Caki2 (cell line): ENCODE measurements at places on chromosomes 1 and 21.

DNA sequence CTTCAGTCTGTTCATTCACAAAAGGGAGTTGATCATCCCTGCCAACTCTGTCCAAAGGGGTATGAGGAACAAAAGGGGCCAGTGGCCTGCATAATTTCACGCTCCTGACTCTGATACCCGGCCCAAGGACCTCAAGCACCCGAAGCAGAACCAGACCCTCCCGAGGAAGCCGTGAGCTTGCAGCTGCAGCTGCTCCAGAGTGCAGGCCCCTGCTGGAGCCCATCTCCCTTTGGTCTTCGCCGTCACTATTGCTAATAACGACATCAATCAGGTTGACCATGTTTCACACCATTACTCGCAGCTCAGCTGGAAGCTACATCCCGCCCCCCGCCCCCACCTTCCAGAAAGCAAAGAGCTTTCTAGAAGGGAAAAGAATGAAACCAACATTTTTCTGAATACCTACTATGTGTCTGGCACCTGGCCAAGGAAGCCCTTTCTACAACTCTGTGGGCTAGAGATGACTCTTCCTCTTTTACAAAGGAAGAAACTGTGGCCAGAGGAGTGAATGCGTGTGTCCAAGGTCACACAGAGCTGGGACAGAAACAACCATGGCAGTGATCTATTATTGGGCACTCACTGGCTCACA lies 5.5 kb downstream of the NKAIN1 start:
- DNase-seq = no peak

GRCh38 chr1:56396581-56396980 lies 182.8 kb downstream of the PLPP3 start:
- DNase-seq = no peak

DNA sequence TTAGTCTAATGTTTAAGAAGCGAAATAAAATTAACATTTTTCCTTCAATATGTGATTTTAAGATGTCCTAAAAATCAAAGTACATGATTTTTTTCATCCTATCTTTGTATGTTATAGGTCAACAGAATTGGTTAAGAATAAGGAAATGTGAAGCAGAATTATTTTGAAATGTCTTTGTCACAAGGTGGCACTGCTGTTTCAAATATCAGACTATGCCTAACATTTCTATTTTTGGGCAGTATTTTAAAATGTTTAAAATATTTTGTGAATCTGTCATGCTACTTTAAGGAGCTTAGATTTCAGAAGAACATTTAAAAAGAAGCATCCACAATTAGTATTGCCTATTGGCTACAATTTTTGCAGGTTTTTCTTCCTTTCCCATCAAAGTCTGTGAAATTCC lies 38.7 kb downstream of the AMY1C start:
- DNase-seq = no peak

DNA sequence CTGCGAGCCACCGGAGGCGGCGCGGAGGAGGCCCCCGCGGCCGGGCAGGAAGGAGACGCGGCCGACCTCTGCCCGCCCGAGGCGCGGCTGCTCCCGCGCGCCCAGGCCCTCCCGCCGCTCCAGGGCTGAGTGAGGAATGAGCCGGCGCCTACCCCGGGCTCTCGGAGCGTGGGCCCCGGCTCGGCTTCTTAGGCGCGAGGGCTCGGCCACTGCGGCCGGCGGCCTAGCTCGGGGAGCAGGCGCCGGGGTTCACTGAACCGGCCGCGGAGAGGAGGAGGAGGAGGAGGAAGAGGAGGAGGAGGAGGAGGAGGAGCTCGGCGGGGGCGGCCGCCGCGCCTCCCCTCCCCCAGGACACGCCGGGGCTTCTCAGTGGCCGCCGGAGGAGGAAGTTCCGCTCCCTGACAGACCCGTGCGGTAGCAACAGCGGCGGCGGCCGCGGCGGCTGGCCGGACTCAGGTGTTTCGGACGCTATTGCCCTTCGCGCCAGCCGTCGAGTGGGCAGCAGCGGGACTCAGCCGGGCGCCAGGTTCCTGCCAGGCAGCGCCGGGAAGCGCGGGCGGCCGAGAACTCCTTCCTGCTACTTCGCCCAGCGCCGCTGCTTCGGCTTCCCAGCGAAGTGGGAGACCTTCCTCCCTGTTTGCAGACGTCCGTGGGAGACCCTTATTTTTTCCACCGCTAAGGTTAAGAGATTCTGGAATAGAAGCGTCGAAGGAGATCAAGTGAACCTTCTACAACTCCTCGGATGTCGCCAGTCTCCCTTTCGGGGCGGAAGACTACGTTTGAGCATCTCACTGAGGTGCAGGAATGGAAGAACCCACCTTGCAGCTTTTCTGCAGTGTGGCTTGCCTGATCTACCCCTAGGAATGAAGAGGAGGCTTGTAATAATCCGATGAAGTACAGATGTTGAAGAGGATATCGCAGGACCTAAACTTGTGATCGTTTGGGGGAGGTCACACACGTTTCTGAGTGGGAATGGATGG lies at the start of gene MAN1A2:
MAN1A2 (plus strand) TSS at position 404 of the 980 bp plus-strand sequence. CDS start 735 bp downstream, outside the sequence.
- peak; percentile 92 for DNase-seq

GRCh38 chr1:74835051-74835450 lies 102.1 kb downstream of the TYW3 start:
- DNase-seq = no peak

DNA sequence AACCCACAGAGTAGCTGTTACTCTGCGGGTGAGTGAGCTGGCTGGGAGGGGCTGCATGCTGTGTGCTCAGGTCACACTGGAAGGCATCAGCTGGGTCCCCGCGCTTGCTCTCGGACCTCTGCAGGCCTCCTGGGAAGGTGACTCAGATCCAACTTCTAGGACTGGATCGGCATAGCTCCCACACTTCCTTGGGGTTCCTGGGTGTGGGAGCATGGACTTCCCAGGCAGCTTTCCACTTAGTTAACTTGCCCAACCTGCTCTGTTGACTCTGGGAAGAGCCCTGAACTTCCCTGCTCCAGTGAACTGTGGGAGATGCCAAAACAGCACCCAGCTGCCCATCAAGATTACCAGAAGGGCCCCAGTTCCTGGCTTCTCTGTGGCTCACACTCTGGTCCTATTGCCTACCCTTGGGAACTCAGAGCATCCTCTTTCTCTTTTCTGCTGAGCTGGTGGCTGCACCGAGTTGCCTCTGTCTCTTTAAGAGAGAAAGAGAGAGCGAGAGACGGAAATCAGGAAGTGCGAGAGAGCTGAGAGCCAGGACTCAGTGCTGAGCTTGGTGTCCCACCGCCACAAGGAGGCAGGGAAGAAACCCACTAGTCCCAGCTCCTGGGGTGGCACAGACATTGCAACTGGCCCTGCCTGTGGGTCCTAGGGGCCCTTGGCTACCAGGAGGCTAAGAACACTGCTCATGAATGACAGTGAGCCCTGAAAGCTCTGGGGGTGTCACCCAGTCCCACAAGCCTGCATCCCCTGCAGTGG lies at the start of gene IKBKE:
IKBKE (plus strand) TSS at position 544 of the 759 bp plus-strand sequence. CDS start 2,752 bp downstream, outside the sequence.
- peak; percentile 83 for DNase-seq

- no peak for DNase-seq
Observed at GRCh38 chr1:56535362-56535761, 44.0 kb downstream of the PLPP3 start.

DNA sequence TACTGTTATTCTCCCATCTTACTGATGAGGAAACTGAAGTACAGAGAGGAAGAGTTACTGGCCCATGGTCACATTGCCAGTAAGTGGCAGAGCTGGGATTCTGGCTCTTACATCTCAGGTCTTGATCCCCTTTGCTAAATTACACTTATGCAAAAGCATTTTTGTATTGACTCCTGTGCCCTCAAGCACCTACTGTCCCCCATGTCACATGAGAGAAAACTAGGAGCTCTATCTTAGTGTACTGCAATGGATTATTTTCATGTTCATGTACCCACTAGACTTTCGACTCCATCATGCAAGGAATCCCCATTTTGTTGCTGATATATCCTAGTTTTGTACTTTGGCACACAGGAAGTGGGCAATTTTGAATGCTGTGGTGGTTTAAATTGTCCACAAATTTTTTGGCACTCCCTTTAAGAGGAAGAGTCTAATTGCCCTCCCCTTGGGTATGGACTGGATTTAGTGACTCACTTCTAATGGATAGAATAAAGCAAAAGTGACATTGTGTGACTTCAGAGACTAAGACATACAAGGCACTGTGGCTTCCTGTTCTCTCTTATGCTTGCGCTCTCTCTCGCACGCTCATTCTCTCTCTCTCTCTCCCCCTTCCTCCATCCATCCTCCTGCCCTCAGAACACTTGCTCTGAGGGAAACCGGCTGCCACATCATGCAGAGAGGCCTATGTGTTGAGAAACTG lies 43.5 kb upstream of the JAK1 start:
- no peak for DNase-seq

GRCh38 chr1:206555473-206555935 lies 48.2 kb downstream of the RASSF5 start:
- no peak for DNase-seq

DNA sequence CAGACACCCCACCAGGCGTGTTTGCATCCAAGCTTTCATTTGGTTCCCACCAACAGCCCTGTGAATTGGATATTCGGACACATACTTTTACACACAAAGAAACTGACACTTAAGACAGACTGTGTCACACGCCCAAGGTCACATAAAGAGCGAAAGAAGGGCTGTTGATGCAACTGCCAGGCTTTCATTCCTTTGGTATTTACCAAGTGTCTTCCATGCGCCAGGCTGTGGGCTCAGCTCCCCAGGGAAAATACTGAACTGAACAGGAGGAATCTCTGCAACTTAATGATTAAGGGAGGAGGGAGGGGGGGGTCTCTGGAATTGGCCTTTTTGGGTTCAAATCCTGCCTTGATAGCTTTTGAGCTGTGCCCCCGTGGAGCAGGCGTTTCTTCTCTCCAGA lies 122.8 kb downstream of the ACTL8 start:
- no peak for DNase-seq

DNA sequence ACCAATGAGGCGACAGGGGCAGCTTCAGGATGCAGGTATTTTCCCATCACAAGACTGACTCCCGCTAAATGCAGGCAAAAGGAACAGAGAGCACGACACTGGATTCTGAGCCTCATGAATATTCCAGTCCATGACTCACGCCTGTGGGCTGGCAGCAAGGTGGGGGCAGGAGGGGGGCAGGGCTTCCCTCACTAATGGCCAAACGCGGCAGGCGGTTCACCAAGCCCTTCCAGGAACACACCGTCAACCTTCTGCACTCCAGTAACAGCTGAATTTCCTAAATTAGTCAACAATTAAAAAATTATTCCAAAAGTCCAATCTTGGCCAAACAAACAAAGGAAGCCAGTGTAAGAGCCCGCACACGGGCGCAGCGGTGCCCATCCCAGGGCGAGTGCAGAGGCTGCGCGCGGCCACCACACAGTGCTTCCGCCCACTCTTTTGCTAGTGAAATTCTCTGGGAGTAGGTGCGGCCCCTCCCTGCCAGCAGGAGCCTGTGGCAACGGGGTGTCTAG lies 12.5 kb upstream of the GPR153 start:
- peak; percentile 73 for DNase-seq

DNA sequence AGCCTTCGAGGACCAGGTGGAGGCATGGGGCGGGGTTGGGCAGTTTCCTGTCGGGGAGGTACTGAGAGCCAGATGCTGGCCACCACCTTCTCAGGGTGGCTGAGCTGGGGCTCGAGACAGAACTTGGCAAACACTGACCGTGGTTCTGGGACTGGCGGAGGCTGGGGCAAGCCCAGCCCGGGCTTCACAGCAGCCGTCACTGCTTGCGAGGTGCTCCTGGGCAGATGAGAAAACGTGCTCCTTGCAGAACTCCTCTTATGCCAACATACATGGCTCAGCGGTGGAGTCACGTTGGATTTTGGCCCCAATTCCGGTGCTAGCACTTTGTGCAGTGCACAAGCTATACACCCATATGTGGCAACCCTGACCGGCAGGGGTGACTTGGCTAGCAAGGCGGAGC lies 69.2 kb downstream of the RUNX3 start:
- DNase-seq = no peak
